ENCODE measurements at places on chromosomes 1 and 21. TPM values are rescaled to one million over a fixed set of nuclear protein-coding genes. Genes with fewer than 3 reads are reported as not detected.
A peak's percentile ranks its signal among the peaks of the same experiment; 100 is the strongest.

The SGIP1 gene
- 2.1 TPM for total RNA-seq

The VAV3 gene
- total RNA-seq: under 0.01 TPM

The AADACL3 gene
- not detected for total RNA-seq

The FAM163A gene
- not detected for total RNA-seq

The GJA9 gene
- total RNA-seq: not detected

The B3GALNT2 gene
- 28.3 TPM for total RNA-seq

DNA sequence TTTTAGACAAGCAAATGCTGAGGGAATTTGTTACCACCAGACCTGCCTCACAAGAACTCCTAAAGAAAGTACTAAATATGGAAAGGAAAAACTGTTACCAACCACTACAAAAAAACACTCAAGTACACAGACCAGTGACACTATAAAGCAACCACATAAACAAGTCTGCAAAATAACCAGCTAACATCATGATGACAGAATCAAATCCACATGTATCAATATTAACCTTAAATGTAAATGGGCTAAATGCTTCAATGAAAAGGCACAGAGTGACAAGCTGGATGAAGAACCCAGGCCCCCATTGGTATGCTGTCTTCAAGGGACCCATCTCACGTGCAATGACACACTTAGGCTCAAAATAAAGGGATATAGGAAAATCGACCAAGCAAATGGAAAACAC lies 529.9 kb upstream of the CAMK1G start:
- H3K4me3 ChIP-seq: no peak overlapping the region
- H3K4me1 ChIP-seq: peaks cover 9% of the 10 kb centered on the region
- no peak for DNase-seq

- no peak overlapping the region for H3K4me3 ChIP-seq
- no peak overlapping the region for H3K27ac ChIP-seq
- H3K4me1 ChIP-seq: no peaks in the 10 kb centered on the region
Measured at GRCh38 chr1:33741749-33742148, 122.1 kb upstream of the HMGB4 start.

GRCh38 chr1:56566994-56567393 lies 12.4 kb downstream of the PLPP3 start:
- no peaks in the 10 kb centered on the region for H3K36me3 ChIP-seq
- peaks cover 21% of the 10 kb centered on the region for H3K4me1 ChIP-seq
- no peak overlapping the region for H3K27ac ChIP-seq

DNA sequence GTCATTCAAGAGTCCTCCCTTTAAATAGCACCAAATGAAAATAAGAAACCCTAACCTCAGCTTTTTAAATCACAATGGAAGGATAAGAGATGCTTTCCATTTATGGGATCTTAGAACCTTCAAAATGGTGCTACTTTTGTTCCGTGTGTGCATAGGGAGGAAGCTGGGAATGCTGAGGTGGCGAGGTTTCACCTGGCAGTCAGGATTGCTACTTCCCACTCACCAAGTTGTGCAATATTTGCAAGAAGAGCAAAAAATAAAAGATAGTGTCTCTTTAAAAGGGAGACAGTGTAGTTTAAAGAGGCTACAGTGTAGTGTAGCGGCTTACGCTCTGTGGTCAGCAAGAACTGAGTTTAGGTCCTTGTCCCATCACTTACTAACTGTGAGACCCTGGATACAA lies 392.4 kb upstream of the ST6GALNAC5 start:
- DNase-seq: no peak
- H3K27ac ChIP-seq: no peak overlapping the region
- peaks cover 15% of the 10 kb centered on the region for H3K4me1 ChIP-seq
- no peaks in the 10 kb centered on the region for H3K36me3 ChIP-seq

GRCh38 chr1:88982055-88982454 lies 10.4 kb downstream of the KYAT3 start:
- DNase-seq: peak; percentile 37
- H3K27me3 ChIP-seq: no peaks in the 10 kb centered on the region
- H3K27ac ChIP-seq: no peak overlapping the region
- peaks cover 36% of the 10 kb centered on the region for H3K4me1 ChIP-seq

DNA sequence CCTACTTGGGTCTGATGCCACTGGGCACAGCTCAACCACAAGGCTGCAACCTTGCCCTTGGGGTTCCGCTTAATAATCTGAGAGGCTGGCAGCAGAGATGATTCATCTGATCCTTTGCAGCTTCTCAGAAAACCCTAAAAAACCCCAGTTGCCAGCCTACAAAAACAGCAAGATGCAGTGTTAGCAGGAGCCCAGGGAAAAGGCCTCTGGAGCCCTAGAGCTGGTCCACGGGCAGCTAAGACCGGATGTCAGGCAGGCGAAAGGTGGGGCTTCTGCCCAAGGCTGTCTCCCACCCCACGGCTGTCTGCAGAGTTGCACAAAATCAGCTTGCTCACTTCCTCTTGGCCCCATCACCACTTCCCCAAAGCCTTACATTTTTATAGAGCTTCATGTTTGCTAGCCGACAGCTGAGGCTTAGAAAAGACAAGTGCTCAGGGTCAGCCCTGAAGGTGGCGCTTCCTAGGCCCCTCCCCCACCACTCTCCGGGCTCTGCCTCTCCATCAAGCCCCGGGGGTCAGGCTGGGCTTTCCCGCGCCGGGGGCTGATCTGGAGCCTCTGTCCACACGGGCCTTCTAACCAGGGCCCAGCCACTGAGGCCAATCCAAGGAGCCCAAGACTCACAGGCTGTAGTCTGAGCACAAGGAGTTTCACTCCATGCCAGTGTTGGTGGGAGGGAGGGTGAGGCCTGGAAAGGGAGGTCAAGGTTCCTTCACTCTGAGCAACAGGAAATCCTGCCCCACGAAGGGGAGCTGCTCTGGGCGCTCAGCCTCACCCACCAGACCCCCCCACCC lies 4.2 kb upstream of the ADORA3 start:
- H3K36me3 ChIP-seq: no peaks in the 10 kb centered on the region
- H3K4me3 ChIP-seq: peak overlapping the region; percentile 57
- peaks cover 10% of the 10 kb centered on the region for H3K4me1 ChIP-seq
- H3K27ac ChIP-seq: peak overlapping the region; percentile 88
- DNase-seq: peak; percentile 83
- no peaks in the 10 kb centered on the region for H3K27me3 ChIP-seq

GRCh38 chr1:6301526-6301925 lies 40.6 kb upstream of the GPR153 start:
- no peak overlapping the region for H3K27ac ChIP-seq
- no peaks in the 10 kb centered on the region for H3K27me3 ChIP-seq
- H3K4me1 ChIP-seq: no peaks in the 10 kb centered on the region
- DNase-seq: no peak

GRCh38 chr1:43479414-43479813 lies 25.7 kb upstream of the HYI start:
- H3K4me3 ChIP-seq: no peak overlapping the region
- peaks cover 11% of the 10 kb centered on the region for H3K4me1 ChIP-seq
- H3K27me3 ChIP-seq: no peaks in the 10 kb centered on the region
- no peak for DNase-seq

GRCh38 chr1:169925505-169926482 lies 32.1 kb upstream of the SCYL3 start:
- no peaks in the 10 kb centered on the region for H3K4me1 ChIP-seq
- DNase-seq: no peak
- H3K27ac ChIP-seq: no peak overlapping the region
- no peaks in the 10 kb centered on the region for H3K27me3 ChIP-seq

- H3K27ac ChIP-seq: no peak overlapping the region
- H3K4me3 ChIP-seq: no peak overlapping the region
- H3K36me3 ChIP-seq: no peaks in the 10 kb centered on the region
- H3K27me3 ChIP-seq: peaks cover 24% of the 10 kb centered on the region
Measured at GRCh38 chr1:228770779-228771223, 35.5 kb downstream of the RHOU start.

Measured in GM23248 (cell line).